ENCODE measurements at places on chromosomes 1 and 21. TPM values are rescaled to one million over a fixed set of nuclear protein-coding genes. Genes with fewer than 3 reads are reported as not detected.

GRCh38 chr1:197027359-197027758 lies 39.7 kb downstream of the F13B start:
- no peak for DNase-seq

DNA sequence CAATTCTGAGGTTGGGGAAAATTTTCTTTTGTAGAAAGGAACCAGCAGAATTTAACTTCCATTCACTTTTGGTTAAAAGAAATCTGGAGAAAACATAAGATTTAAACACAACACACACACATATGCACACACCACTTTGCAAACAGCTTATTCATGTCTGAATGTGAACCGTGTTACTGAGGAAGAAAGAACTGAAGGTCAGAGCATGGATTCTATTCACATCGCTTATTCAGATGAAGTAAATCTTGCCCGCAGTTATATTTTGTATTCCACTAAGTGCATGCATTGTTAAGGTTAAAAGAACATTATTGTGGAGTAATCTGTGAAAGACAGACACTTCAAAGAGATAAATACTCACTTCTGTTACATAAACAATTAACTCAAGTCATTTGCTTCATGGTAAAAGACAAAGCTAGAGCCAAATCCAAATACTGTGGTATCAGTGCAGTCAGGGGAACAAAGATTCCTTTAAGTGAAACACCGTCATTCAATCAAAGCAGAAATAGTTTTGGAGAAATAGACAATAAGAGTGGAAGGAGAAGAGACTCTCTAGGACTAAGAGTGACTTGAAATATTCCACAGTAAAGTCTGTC lies 82.0 kb downstream of the LRRC53 start:
- DNase-seq = no peak

DNA sequence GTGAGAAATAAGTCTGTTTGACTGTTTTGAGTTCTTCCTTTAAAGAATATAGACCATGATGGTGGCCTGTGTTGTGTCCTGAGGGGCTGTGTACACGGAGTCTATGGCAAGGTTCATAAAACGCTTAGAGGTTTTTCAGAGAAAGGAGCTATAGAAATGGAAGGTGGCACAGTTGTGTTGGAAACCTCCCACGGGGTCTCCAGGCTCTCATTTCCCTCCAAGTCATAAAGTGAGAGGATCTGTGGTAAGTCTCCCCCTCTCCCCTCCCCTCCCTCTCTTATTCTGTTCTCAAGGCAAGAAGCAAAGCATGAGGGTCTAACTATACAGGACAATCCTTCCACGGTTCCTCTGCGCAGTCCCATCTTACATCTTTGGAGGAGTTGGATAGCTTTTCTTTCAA lies 139.2 kb downstream of the KIF26B start:
- no peak for DNase-seq

DNA sequence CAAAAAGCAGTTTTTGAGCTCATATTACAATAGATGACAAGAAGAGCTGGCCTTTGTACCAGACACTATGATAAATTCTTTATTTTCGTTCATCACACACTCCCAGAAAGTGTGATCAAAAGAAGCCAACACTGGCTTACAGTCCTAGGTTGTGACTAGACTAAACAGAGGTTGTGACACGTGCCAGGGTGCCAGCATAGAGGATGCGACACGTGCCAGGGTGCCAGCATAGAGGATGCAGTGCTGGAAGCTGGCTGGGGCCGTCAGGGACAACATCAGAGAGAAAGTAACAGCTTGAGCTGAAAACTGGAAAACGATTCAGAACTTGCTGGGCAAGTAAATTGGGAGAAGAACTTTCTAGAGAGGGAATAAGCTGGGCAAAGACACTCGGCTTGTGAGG lies 2.2 kb downstream of the MTARC1 start:
- DNase-seq = no peak

DNA sequence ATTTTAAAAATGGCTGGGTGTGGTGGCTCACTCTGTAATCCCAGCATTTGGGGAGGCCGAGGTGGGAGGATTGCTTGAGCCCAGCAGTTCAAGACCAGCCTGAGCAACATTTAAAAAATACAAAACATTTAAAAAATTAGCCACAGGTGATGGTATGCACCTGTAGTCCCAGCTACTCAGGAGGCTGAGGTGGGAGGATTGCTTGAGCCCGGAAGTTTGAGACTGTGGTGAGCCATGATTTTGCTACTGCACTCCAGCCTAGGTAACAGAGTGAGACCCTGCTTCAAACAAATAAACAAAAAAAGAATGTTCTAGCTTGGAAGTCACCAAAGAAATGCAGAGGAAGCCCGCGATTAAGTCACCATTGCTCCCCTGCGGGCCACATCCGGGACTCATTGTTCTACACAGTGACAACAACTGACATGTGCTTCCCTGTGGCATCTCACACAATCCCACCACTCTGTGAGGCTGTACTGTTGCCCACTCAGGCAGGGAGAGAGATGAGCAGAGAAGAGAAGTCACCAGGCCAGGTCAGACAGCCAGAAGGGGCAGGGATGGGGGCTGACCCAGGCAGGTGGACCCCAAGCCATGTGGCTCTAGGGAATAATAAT lies 18.4 kb upstream of the SPATC1L start:
- no peak for DNase-seq

DNA sequence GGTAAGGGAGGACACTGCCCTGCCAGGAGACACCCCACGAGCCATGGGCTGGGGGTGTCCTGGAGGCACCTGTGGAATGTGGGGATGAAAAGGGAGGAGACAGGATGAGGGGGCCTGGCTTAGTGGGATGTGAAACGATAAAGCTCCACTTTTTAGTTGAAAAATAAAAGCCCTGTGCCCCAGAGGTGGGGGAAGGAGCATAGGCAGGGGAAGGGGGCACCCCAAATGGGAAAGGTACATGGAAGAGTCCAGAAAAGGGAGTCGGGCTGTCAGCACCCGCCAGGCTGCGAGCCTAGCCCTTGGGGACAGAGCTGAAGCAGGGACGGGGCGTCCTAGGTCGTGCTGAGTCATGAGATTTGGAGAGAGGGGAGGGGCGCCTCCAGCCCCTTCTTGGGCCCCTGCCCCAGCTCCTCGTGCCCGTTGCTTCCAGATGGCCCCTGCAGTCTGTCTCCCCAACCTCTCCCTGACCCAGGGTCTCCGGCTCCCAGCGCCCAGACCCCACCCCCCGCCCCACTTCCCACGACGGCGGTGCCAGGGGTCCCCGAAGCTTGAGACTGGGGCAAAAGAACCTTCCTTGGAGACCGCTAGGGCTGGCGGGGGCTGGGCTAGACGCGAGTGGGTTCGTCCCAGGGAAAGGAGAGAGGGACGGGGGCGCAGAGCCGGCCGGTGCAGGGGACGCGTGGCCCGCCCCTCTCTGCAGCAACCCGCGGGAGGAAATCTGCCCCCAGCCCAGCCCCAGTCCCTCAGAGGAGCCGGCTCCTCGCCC lies 795 bp downstream of the SYT2 start:
- no peak for DNase-seq

DNA sequence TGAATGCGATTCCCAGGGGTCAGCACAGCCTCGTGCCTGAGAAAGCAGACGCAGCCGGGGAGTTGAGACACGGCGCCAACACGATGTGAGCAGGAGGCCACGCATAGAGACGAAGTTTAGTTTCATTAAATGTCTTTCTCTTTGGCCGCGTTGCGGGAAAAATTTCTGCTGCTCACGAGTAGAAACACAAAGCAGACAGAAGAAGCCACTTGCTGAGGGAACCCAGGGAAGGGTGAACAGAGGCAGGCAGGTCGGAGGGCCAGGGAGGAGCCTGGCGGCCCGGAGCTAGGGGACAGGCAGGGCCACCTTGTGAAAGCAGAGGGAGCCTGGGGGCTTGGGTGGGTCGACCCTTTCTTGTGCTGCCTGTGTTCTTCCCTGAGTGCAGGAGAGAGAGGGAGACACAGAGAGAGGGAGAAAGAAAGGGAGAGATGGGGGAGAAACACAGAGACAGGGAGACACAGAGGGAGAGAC lies 33.2 kb downstream of the POFUT2 start:
- no peak for DNase-seq

DNA sequence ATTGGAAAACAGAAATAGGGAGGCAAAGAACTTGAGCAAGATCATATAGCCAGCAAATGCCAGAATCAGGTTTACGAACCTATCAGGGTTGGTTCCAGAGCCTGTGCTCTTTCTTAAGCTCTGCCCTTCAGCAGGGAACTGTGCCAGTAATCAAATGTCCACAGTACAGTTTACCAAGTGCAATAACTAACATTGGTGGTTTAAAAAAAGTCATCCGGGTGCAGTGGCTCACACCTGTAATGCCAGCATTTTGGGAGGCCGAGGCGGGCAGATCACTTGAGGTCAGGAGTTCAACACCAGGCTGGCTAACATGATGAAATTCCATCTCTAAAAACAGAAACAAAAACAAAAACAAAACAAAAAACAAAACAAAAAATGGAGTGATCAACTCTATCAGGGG lies 182.7 kb downstream of the LMX1A start:
- DNase-seq = no peak

- DNase-seq = no peak
Measured at GRCh38 chr21:41369920-41370839, 8.4 kb downstream of the MX2 start.

GRCh38 chr1:209427811-209428210 lies 155.7 kb upstream of the CAMK1G start:
- DNase-seq = no peak

GRCh38 chr1:93716941-93717368 lies 35.3 kb upstream of the BCAR3 start:
- DNase-seq = no peak

DNA sequence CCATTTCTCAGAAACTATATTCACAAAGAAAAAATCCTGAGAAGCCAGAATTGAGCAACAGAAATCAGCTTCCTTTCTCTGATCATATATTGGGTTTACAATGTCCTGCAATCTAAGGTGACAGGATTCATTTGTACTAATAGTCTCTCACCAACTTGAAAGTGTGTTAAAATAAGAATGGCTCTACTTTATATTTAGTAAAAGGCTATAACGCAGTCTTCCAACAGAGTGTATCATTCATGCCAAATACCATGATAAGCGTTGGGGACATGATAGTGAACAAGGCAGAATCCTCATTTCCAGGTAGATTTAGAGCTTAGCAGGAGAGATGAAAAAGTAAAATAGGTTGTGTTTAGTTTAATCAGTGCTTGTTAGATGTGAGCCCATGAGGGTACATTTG lies 519.2 kb upstream of the ZRANB2 start:
- no peak for DNase-seq

DNA sequence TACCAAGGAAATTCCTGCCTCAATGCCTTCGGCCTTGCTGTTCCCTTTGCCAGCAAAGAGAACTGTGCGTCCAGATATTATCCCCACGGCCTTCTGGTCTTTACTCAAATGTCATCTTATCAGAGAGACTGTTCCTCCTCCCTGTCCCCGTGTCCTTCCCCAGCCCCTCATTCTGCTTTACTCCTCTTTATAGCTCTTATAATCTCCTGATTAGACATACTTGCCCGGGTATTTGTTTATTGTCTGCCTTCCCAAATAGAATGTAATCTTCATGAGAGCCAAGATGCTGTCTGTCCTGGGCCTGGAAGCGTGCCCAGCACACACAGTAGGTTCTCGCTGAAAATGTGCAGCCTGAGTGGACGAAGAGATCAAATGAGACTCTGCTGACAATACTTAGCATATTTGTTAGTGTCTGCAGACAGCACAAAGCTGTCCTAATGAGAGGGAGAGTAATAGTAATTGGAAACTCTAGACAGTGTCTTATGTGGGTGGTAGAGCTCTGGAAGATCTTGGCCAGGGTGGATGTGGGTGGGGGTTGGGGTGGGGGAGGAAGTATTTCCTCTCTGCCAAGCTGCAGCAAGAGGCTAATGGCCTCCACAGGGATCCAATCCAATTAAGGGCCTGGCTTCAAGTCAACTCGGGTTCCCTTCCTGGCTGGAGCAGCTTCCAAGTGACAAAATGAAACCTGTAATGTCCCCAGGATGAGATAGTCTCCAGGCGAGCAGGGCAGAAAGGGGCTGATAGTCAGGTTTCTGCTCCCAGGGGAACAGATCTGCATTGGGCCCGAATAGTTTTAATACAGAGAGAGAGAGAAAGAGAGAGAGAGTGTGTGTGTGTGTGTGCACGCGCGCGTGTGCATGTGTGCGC lies 9.5 kb upstream of the CLIC4 start:
- DNase-seq = no peak

DNA sequence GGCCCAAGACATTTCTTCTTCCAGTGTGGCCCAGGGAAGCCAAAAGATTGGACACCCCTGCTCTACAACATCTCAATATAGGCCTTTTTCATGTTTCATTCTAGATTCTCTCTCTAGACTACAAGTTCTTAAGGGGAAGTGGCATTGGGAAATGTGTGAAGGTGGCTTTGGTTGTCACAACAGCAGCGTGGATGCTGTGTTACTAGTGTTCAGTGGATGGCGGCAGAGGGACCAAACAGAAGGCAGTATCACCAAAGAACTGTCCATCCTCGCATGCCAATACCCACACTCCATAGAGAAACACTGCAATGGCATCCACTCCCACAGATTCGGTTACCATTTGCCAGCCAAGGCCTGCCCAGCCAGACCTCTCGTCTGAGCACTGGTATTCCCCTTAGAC lies 24.3 kb upstream of the IFNAR2 start:
- no peak for DNase-seq

CA6 gene
- total RNA-seq = not detected

ZNF678 gene
- total RNA-seq = 9.0 TPM

RAB3GAP2 gene
- total RNA-seq = 31.2 TPM

GPR3 gene
- not detected for total RNA-seq

ZBTB8A gene
- total RNA-seq = 8.1 TPM

CCT8 gene
- total RNA-seq = 70.5 TPM

AMPD1 gene
- total RNA-seq = not detected

ANGPTL7 gene
- 2,140 TPM for total RNA-seq

KCNK1 gene
- total RNA-seq = 3.7 TPM

GPR89B gene
- total RNA-seq = 7.5 TPM

FAM167B gene
- total RNA-seq = 1.4 TPM

ABCA4 gene
- 0.20 TPM for total RNA-seq

RRAGC gene
- 20.0 TPM for total RNA-seq

S100A6 gene
- 1,010 TPM for total RNA-seq

ADORA1 gene
- 0.87 TPM for total RNA-seq

Measured in tibial nerve (tissue), 4 donors.